ENCODE measurements at places on chromosomes 2 and 18.

- DNase-seq = no peak
These were observed 71.6 kb downstream of the ACKR3 start for GRCh38 chr2:236641051-236641726.

GRCh38 chr2:200829258-200829655 is 17.5 kb downstream of the BZW1 start:
- no peak for DNase-seq

- no peak for DNase-seq
These were observed 15.7 kb upstream of the MBP start for GRCh38 chr18:77148289-77148688.

- DNase-seq = no peak
These were observed 3.7 kb downstream of the SP140L start for GRCh38 chr2:230330725-230331124.

DNA sequence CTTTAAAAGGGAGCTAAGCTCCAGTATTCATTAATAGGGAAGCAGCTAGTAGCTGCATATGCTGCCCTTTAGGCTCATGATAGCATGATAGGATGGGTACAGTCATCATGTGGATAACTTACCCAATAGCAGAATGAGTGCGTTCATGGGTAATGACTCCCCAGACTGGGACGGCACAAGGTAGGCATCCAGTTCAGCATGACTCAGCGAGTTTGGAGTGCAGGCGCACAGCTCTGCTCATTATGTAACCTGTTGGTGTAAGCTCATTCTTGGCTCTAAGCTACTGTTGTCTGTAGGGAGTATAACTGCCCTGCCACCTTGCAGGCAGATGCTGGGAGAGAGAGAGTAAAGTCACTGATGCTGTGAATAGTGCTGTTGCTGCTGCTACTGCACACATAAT is 209.2 kb upstream of the SYT4 start:
- DNase-seq = no peak

- no peak for DNase-seq
These were observed 102.6 kb downstream of the RTN4 start for GRCh38 chr2:54947646-54948045.

DNA sequence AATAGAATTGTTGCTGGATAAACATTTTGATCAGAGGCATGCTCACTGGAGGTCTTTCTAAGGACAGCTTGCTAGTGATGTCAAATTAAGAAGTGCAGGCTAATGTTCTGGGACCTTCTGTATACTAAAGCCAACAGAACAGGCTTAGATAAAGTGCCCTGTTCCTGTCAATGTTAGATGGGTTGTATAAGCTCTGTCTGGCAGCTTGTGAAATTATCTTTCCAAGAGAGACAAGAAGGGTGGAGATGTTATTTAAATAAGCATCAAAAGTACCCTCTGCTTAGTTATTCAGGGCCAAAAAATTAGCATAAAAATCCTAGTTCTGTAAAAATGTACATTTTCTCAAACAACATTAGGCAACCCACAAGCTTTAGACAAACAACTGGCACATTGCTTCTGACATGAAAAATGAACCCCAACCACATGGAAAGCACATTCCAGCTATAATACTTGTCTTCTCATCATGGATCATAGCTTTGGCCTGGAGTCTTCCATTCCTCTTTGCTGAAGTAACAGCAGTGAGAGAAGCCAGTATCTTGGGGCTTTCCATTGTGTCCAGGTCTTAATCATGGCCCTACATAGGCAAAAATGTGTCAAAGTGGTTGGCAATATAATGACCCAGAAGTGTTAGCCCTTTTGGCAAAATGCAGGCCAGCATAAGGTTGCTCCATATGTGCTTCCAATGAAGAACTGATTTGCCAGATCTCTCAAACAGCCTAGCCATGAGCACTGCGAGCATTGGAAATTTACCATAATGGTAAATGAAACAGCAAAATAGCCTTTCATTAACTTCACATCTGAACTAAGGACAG is 478.1 kb upstream of the ZNF804A start:
- DNase-seq = no peak
